AG04449 (cell line): ENCODE measurements at places on chromosomes 1 and 21.
A peak's percentile ranks its signal among the peaks of the same experiment; 100 is the strongest.

DNA sequence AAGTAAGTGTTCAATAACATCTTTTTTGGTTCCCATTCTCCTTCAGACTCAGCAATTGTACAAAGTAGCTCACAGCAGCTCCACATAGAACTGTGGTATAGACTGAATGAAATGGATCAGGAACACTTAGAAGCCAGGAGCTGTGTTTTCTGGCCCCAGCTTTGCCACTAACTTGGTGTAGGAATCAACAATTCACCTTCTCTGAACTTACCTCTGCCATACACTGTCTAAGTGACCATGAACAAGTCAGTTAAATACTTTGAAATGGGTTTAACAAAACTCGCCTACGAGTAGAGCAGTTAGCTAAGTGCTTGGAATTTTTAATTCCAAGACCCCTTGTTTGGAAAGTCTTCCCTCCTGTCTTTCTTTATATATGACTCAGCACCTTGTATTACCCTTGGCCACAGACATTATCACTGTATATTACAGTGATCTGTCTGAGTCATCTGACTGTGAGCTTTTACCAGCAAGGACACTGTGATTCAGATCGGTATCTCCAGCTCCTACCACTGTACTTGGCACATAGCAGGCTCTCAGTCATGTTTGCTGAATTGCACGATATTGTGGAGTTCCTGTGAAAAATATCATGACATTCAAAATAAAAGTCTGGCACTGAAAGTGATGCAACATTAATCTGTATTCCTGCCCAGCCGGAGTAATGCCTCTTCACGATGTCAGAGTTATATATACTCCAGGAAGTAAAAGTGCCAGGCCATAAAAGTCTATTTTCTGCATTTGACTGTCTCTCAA, 101.7 kb upstream of the BEND5 start:
- DNase-seq, result peak; percentile 82

- DNase-seq, result no peak
Observed at GRCh38 chr1:166145499-166145898, 21.3 kb downstream of the FAM78B start.

DNA sequence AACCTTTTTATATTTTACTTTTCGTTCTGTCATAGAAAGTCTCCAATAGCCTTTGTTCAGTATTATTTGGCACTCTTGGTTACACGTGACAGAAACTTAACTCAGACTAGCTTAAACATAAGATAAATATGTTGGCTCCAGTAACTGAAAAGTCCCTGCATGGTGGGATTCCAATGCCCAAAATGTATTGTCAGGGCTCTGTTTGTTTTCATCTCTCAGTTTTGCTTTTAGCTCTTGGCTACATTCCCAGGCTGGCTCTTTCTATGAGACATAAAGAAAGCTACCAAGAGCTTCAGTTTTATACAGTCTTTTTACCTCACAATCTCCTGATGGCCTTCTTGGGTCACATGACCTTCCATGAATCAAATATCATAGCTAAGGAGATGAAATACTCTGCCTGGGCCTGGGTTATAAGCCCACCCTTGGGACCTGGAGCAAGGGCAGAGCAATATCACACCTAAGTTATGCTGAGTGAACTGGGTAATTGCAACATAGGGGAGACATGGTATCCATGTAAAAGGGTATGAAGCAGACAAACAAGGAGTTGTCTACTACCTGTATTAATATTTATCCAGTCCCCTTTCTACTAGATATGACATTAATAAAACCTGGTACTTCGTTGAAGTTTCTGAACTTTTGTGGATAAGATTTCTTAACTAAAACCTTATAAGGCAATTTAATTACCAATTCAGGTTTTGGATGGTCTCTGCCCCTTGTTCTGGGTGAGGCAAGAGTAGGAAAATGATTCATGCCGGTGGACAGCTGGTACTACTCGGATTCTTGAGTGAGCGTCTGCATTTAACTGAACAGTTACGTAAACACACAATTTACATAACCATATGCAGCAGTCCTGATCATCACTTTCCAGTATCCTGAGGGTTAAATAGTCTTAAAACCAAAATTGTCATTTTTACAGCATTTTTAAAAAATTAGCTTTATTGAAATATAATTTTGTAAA, 442.3 kb downstream of the GPATCH2 start:
- no peak for DNase-seq

- no peak for DNase-seq
Observed at GRCh38 chr1:28864695-28865094, 49.7 kb upstream of the EPB41 start.

DNA sequence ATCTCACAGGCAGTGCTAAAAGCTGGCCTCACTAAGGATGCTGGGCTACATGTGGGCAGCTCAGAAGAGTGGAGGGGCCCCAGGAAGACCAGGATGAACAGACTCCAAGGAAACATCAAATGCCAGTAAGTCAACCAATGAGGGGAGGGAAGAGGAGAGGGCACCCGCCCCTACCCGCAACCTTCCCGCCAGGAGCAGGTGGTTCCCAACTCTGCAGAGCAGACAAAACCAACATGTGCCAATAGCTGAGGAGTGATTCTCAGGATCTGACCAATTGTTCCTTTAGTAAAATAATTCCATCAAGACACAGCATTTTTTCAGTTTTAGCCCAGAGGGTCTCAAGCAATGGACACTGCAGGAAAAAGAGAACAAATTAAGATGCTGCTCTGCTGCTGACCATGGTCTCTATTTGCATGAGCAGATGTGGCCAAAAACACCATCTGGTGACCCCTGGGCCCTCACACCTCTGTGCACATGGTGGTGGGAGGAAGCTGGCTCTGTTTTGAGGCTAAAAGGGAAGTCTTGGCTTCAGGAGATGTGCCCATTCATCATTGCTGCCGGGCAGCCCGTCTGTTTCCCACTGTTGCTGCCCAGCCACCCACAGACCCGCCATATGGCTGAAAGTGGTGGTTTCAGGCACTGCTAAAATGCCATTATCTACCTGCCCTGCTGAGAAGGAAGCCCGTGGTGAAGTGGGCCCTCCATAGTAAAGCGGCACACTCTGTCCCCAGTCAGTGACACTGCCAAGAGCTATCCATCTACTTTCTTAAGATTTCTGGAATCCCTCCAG, 231.8 kb downstream of the KCNH1 start:
- DNase-seq, result no peak
